Nucleus accumbens (tissue), 56 donors: ENCODE measurements at places on chromosomes 11 and 22.

- DNase-seq, result no peak
Measured at GRCh38 chr11:7449211-7449840, 36.0 kb upstream of the OLFML1 start.

GRCh38 chr11:118088531-118088930 lies 1.8 kb upstream of the SMIM35 start:
- no peak for DNase-seq

DNA sequence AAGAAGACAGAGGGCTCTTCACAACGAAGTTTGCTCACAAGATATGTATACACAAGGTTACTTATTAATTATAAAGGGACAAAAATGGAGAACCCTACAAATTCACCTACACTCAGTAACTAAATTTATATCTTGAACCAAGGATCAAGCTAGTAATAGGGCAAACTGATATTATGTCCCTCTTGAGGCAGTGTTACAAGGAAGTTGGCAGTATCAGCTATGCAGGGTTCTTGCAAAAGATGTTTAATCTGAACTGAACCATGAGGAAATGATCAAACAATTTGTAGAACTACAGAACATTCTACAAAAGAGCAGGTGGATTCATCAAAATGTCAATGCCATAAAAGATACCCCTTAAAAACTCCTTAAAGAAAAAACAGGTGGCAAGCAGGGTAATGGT lies 10.7 kb downstream of the CADM1 start:
- no peak for DNase-seq

DNA sequence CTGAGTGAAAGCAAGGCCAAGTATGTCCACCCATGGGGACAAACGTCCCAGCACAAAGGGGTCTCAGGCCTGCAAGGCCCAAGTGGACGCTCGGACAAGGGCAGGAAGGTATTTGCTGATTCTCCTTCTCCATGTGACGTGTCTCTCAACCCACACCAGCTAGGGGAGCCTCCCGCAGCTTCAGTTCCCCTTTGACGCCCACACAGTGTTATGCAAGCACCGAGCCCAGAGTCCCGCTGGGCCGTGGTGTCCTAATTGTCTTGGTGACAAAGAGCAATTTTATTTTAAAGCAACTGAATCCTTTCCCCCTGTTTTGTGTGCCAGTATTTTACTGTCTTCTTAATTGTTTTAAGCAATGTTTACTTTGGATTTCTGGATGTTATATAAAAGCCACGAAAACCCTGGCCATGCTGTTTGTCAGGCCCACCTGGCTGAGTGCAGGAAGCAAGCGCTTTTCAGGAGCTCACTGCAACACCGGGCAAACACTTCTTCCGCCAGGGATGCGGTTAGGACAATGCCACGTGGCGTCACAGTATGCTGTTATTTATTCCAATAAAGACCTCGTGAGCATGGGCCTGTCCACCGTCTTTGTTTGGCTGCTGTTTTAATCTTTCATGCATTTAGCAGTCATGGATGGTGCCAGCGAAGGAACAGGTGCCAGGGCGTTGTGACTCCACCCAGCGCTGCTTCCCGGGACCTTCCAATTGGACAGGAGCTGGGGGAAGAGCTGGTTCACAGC lies 8.2 kb upstream of the PARVG start:
- DNase-seq, result peak; percentile 25

- DNase-seq, result no peak
Measured at GRCh38 chr11:2090172-2091111, 48.7 kb downstream of the IGF2 start.
